ENCODE measurements at places on chromosomes 1 and 21.

DNA sequence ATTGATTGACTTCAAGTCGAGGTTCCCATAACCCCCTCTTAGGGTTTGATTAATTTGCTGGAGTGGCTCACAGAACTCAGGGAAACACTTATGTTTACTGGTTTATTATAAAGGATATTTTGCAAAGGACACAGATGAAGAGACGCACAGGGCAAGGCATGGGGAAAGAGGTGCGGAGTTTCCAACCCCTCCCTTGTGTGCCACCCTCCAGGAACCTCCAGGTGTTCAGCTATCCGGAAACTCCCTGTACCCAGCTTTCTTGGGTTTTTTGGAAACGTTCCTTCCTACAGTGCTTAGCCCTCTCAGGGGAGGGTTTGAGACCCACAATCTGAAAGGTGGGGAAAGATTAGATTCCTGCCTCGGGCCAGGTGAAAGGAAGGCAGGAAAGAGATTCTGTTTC is 48.2 kb downstream of the UCK2 start:
- no peaks in the 10 kb centered on the region for H3K27me3 ChIP-seq
- no peaks in the 10 kb centered on the region for H3K36me3 ChIP-seq
- H3K27ac ChIP-seq, result no peak overlapping the region

GRCh38 chr1:84060781-84061180 is 61.8 kb upstream of the TTLL7 start:
- no peak overlapping the region for H3K4me3 ChIP-seq
- H3K36me3 ChIP-seq, result no peaks in the 10 kb centered on the region
- H3K27me3 ChIP-seq, result no peaks in the 10 kb centered on the region

- H3K4me1 ChIP-seq, result no peaks in the 10 kb centered on the region
- H3K36me3 ChIP-seq, result no peaks in the 10 kb centered on the region
- no peaks in the 10 kb centered on the region for H3K27me3 ChIP-seq
- H3K4me3 ChIP-seq, result no peak overlapping the region
Observed at GRCh38 chr1:57741521-57741920, 317.7 kb upstream of the DAB1 start.

DNA sequence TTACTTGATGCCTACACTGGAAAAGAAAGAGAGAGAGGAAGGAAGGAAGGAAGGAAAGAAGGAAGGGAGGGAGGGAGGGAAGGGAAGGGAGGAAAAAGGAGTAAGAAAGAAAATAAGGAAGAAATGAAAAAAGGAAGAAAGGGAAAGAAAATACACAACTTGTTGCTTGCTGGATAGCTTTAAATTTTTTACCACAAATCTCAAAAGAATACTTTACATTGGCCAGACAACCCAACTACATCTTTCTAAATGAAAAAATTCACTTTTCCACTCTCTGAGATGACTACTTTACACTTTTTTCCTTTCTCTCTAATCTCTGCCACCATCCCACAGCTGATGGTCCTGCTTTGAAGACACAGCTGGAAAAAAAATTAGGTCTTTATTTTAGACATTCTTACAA is 228.9 kb upstream of the FAM78B start:
- no peak overlapping the region for H3K4me3 ChIP-seq
- no peaks in the 10 kb centered on the region for H3K36me3 ChIP-seq
- no peak for DNase-seq
- no peaks in the 10 kb centered on the region for H3K27me3 ChIP-seq

DNA sequence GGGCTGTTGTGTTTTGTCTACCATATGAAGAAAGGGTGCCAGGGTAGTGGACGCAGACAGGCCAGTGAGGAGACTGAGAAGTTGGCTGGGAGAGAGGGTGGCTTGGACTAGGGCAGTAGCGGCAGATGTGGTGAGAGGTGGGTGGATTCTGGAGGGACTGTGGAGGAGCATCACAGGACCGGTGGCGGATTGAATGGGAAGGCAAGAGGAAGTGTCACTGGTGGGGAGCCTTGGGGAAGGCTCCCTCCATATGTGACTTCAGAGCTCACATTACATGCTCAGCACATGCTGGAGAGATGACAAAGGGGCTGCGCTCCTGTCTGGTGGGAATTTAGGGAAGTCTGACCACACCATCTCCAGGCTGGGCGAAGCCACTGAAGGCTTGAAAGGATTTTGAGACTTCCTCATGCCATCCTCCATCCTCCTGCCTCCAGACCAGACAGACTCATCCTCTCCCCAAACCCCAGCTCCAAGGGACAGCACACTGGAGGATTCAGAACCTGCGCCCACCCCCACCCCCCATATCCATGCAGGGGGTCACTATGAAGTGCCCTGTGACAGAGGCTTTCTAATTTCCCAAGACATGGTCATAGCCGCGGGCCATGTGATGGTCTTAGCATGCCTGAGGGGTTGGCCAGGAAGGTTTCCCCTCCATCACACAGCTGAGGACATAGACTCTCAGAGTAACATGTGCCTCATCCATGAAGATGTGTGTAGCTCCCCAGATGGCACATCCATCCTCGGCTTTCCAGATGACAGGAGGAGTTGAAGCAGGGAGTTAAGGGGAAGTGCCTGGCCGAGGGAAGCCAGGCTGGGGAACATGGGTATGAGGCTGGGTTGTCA is 138.8 kb upstream of the WNT4 start:
- no peaks in the 10 kb centered on the region for H3K4me1 ChIP-seq
- no peak overlapping the region for H3K4me3 ChIP-seq
- no peak overlapping the region for H3K27ac ChIP-seq

GRCh38 chr1:157284451-157284850 is 146.3 kb upstream of the ETV3 start:
- DNase-seq, result no peak
- H3K36me3 ChIP-seq, result no peaks in the 10 kb centered on the region
- H3K4me1 ChIP-seq, result no peaks in the 10 kb centered on the region
- H3K4me3 ChIP-seq, result no peak overlapping the region
- H3K27ac ChIP-seq, result no peak overlapping the region

GRCh38 chr1:96834986-96835385 is 113.4 kb downstream of the PTBP2 start:
- H3K4me3 ChIP-seq, result no peak overlapping the region
- no peaks in the 10 kb centered on the region for H3K27me3 ChIP-seq
- no peak overlapping the region for H3K27ac ChIP-seq
- no peaks in the 10 kb centered on the region for H3K36me3 ChIP-seq

GRCh38 chr1:10105484-10105883 is 72.7 kb downstream of the UBE4B start:
- H3K4me1 ChIP-seq, result no peaks in the 10 kb centered on the region
- DNase-seq, result no peak
- no peaks in the 10 kb centered on the region for H3K27me3 ChIP-seq
- no peaks in the 10 kb centered on the region for H3K36me3 ChIP-seq

GRCh38 chr1:246597340-246597739 is 31.1 kb downstream of the CNST start:
- no peaks in the 10 kb centered on the region for H3K27me3 ChIP-seq
- peaks cover 5% of the 10 kb centered on the region for H3K36me3 ChIP-seq
- H3K27ac ChIP-seq, result no peak overlapping the region
- peaks cover 16% of the 10 kb centered on the region for H3K4me1 ChIP-seq

- no peak overlapping the region for H3K27ac ChIP-seq
- H3K4me1 ChIP-seq, result no peaks in the 10 kb centered on the region
- no peak for DNase-seq
- H3K4me3 ChIP-seq, result no peak overlapping the region
Observed at GRCh38 chr1:220708244-220708643, 18.1 kb downstream of the C1orf115 start.

- H3K4me3 ChIP-seq, result no peak overlapping the region
- no peaks in the 10 kb centered on the region for H3K4me1 ChIP-seq
- no peak overlapping the region for H3K27ac ChIP-seq
- DNase-seq, result no peak
- H3K27me3 ChIP-seq, result peaks cover 76% of the 10 kb centered on the region
- H3K36me3 ChIP-seq, result no peaks in the 10 kb centered on the region
Observed at GRCh38 chr1:26044414-26044813, 1.5 kb downstream of the SLC30A2 start.

DNA sequence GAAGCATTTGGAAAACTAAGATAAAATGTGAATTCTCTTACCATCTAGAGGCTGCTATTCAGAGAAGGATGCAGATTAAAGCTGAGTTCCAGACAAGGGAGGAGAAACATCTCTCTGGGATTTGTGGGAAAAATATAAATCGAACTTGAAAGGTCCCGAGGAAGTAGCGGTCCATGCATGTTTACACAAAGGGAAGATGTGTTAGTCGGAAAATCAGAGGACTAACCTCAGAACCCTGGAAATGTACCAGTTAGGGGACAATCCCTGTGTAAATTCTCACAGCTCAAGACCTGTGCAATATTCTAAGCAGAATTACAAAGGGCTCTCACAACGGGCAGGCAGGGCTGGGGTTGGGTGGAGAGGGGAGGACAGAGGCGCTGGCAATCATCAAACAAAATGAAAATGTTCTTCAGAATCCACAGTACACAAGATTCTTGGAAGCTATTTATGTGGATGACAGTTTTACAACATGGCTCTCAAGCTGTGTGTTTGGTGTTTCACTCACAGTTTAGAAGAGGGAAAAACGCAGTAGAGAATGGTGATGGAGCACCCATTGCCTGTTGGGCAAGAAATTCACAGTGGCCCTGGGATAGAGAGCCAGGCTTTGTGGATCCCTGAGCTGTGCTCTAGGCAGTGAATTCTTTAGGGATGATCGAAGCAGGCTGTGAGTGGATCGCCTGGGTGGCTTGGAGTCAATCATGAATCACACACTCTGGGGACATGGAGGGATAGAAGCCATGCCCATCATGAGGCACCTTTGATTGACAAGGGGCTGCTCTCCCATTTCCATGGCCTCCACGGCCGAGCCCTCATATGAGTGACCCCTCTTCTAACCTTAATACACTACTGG is 47.6 kb downstream of the KCNJ6 start:
- H3K27me3 ChIP-seq, result peaks cover 6% of the 10 kb centered on the region
- no peaks in the 10 kb centered on the region for H3K4me1 ChIP-seq
- no peak overlapping the region for H3K4me3 ChIP-seq
- H3K27ac ChIP-seq, result no peak overlapping the region
- H3K36me3 ChIP-seq, result no peaks in the 10 kb centered on the region

DNA sequence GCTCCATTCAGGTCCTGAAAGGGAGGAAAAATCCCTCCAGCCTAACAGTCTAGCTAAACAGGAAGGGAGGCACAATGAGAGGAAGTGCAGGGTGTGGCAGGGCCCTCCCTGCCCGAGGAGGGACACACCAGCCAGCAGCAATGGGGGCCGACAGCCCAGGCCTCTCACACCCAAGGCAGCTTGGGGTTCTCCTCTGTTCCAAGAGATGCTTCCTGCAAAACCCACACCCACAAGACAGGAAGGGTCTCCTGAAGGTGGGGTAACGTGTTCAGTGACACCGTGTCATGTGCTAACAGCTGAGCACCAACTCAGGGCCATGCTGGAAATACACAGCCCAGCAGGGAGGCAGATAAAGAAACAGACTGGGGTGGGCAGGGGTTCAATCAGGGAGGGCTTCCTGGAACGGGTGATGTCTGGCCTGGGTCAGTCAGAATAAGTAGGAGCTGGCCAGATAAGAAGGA is 10.2 kb downstream of the ECE1 start:
- H3K36me3 ChIP-seq, result peaks cover 29% of the 10 kb centered on the region
- no peak for DNase-seq
- peak overlapping the region; percentile 82 for H3K27ac ChIP-seq
- H3K27me3 ChIP-seq, result no peaks in the 10 kb centered on the region
- H3K4me1 ChIP-seq, result peaks cover 15% of the 10 kb centered on the region

DNA sequence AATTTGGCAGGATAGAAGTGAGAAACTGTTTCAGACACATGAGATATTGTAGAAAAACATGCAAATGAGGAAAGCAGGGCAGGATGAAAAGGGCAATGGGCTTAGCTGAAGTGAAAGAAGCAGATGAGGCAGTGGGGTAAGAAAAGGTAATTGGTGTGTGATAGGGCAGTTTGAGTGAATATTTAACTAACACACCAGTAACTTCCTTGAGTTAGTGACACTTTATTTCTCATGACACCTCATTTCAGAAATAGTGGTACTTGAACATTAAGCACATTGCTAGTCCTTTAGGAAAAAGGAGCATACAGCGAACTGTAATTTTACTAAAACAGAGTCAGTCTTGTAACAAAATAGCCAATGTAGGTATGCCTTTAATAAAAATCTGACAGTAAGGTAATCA is 415.0 kb downstream of the DPYD start:
- H3K27me3 ChIP-seq, result no peaks in the 10 kb centered on the region
- no peak for DNase-seq
- no peaks in the 10 kb centered on the region for H3K36me3 ChIP-seq
- H3K27ac ChIP-seq, result no peak overlapping the region
- no peaks in the 10 kb centered on the region for H3K4me1 ChIP-seq

DNA sequence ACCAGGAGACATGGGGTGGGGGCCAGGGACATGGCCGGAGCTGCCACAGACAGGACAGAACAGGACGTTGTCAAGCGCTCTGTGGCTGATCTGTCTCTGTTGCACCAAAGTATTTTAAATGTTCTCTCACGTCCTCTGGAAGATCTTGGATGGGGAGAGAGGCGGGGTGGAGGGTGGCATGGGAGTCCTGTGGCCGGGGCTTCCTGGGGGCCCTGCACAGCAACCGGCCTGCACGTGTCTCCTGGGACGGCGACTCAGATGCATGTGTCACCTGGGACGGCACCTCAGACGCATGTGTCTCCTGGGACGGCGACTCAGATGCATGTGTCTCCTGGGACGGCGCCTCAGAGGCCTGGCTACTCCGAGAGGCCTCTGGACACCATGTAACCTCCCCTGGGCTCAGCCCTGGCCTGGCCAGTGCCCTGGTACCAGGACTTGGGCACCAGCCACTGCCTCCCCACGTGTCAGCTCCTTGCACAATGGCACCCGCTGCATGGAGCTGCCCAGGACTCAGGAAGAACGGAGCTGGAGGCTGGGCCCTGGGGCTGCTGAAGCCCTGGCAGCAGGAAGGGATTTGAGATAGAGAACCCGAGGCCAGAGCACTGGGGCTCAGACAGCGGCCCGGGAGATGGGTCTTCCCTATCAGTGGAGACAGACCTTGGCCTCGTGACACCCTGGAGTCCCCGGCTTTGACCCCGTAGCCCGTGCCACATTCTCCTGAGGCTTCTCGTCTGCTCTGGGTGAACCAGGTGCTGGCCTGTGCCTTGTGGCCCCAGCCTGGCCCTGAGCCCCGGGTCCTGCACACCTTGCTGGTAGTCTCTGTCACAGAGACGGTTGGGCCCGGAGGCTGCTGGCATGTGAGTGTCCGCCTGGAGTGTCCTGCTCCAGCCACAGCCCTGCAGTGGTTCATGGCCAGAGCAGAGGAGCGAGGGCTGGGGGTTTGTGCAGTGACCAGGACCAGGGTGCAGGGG is 14.7 kb upstream of the SLC19A1 start:
- no peak for DNase-seq
- H3K4me1 ChIP-seq, result peaks cover 13% of the 10 kb centered on the region
- no peak overlapping the region for H3K27ac ChIP-seq
- H3K27me3 ChIP-seq, result no peaks in the 10 kb centered on the region
- H3K4me3 ChIP-seq, result no peak overlapping the region

All from T-cell (primary cell).